Ovary (tissue), 10 donors: ENCODE measurements at places on chromosomes 3 and 15. TPM values are rescaled to one million over a fixed set of nuclear protein-coding genes. Genes with fewer than 3 reads are reported as not detected.

Gene LRRFIP2
- total RNA-seq = 50.1 TPM

DNA sequence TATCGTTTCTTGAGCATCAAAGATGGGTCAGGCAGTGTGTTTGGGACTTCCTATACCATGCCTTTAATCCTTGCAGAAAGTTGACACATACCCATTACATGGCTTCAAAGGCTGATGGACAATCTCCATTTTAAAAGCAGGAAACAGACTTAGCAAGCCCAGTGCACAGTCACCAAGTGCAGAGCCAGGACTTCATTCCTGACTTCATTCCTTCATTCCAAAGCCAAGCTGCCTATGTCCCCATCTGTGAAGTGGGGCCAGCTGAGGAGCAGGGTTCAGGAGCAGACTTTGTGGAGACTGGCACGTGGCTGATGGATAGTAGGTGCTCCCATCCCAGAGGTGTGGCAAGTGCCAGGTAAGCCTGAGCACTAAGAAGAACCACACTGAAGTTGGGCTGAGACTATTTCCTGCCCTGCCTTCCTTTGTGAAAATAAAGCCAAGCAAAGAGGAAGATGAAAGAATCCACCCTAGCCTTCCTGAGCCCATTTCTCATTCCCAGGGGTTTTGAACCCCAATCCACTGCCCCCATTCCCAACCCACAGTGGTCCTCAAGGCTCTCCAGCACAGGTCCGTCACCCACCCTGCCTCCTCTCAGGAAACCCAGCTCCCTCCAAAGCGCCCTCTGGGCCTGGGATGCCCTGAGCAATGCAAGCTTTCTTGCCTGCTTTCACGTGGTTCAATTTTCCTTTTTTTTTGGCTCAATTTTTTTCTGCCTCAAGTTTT lies 1.8 kb downstream of the CX3CR1 start:
- H3K36me3 ChIP-seq = no peaks in the 10 kb centered on the region
- no peak for DNase-seq
- no peak overlapping the region for H3K27ac ChIP-seq
- no peaks in the 10 kb centered on the region for H3K4me1 ChIP-seq
- H3K27me3 ChIP-seq = no peaks in the 10 kb centered on the region

GRCh38 chr3:142622405-142622804 lies 26.2 kb downstream of the PLS1 start:
- no peaks in the 10 kb centered on the region for H3K36me3 ChIP-seq
- no peaks in the 10 kb centered on the region for H3K27me3 ChIP-seq
- DNase-seq = no peak
- H3K4me3 ChIP-seq = no peak overlapping the region

Gene CYP19A1
- total RNA-seq = 0.81 TPM

DNA sequence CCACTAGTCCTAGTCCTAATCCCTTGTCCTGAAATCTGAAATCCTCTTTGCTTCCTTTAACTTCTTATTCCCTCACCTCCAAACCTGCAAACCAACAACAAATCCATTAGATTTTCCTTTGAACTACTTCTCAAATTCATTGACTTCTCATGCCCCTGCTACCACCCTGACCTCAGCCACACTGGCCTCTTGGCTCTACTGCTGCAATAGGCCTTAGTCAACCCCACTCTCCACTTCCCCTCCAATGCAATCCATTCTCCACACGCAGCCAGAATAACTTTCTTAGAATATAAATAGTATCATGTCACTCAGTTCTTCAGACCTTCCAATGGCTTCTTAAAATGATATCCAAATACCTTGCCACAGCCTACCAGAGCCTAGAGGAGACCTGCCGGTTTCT lies 131.1 kb upstream of the GADL1 start:
- H3K4me1 ChIP-seq = no peaks in the 10 kb centered on the region
- no peak overlapping the region for H3K27ac ChIP-seq
- H3K4me3 ChIP-seq = no peak overlapping the region
- DNase-seq = no peak
- H3K36me3 ChIP-seq = no peaks in the 10 kb centered on the region

- H3K27ac ChIP-seq = no peak overlapping the region
- H3K27me3 ChIP-seq = no peaks in the 10 kb centered on the region
- DNase-seq = no peak
- no peaks in the 10 kb centered on the region for H3K4me1 ChIP-seq
- H3K4me3 ChIP-seq = no peak overlapping the region
Measured at GRCh38 chr15:65055201-65055870, 10.1 kb downstream of the SLC51B start.
